ENCODE measurements at places on chromosomes 2 and 18.
A peak's percentile ranks its signal among the peaks of the same experiment; 100 is the strongest.

- DNase-seq, result no peak
Measured at GRCh38 chr2:190117305-190117704, 54.8 kb upstream of the MSTN start.

DNA sequence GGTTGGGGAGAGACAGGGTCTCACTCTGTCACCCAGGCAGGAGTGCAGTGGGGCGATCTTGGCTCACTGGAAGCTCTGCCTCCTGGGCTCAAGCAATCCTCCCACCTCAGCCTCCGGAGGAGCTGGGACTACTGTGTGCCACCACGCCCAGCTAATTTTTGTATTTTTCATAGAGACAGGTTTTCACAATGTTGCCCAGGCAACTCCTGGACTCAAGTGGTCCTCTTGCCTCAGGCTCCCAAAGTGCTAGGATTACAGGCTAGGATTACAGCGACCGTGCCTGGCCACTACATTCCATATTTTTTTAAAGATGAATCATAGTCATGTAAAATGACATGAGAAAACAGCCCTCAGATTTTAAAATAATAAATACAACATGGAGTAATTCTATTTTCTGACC, 32.3 kb downstream of the CWC22 start:
- no peak for DNase-seq

DNA sequence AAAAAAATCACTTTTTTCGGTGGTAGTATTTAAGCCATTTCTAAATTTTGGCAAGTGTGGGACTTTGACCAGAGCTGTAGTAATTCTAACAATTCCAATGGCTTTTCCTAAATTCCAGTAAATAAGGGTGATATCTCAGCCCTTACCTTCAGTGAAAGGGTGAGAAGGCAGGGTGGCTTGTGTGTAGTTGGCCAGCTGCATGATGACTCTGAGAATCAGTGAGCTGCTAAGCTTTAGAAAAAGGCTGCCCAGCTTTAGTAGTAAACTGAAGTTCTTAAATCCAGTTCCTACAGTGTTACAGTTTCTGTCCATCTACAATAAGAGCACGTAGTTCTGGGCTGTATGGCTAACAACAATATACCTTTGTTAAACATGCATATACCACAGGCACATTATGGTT, 42.0 kb downstream of the OXER1 start:
- peak; percentile 5 for DNase-seq

DNA sequence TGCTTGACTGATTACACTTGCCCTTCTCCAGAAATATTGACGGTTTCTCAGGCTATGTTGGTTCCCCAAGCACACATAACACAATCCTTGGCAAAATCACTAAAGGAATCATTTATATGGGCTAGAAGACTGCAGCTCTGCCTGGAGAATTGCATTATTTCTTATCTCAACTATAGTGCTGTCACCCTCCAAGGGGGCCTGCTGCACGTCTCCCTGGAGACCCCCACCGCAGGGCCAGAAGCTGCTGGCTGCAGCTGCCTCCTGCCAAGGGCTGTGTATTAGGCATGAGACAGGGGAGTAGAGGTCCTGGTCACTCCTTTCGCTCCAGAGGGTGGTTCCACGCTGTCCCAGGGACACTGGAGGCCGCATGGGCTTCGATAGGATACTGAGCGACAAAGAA, 76.6 kb downstream of the LRRC30 start:
- DNase-seq, result no peak

- no peak for DNase-seq
Measured at GRCh38 chr2:74048147-74048546, 63.4 kb downstream of the TET3 start.

GRCh38 chr2:18455236-18455862, 105.1 kb downstream of the RDH14 start:
- DNase-seq, result no peak

DNA sequence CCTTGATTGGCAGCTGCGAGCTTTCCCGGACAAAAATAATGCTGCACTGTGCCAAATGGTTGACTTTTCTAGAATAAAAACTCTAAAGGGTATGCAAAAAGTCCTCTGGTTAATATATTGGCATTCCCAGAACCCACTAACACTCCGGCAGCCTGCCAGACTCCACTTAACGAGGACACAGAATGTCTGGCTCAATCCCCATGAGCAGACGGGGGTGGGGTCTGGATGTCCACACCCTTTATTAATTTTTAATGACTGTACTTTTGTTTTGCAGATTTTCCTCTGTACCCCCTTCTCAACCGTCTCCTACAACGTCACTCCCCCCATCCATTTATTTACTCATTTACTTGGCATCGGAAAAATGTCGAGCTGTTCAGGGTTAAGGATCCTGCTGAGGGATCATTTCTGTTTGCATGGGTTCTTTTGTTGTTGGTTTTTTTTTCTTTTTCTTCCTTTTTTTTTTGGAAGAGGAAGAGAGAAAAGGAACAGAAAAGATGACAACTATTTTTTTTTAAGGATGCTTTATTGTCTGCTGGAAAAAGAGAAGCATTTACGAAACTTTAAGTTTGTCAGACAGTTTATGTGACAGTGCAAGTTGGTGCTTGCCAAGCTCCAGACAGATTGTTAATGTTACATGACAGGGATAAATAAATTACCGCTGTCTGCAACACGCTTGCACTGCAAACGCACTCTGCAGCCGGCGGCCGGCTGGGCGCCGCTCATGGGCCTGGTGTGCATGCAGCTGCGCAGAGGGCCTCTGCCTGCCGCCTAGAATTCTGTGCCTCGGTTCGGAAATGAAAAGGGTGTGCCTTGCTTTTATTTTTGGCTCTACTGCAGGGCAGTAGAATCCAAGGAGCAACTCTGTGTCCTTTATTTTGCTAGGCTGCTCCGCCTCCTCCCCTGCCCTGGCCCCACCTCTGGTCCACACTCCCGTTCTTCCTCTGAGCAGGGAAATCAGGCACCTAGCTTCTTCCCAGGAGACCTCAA, 3.6 kb downstream of the LDLRAD4 start:
- no peak for DNase-seq

DNA sequence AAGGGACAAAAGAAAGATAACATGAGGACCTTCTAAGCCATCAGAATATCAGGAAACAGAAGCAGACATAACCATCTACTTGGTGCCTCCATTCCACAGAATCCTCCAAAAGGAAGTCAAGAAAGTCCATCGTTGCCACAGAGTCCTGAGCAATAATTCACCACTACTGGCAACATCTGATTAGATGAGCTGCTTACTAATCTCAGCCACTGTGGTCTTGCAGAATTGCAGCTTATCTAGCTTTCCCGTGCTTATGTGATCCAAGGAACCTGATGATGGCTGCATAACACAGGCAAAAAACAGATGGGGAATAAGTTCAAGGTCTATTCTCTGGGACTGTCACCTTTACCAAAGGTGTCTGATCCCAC, 278.5 kb downstream of the AFF3 start:
- no peak for DNase-seq

- DNase-seq, result no peak
Measured at GRCh38 chr2:134241911-134242310, 12.0 kb upstream of the MGAT5 start.

DNA sequence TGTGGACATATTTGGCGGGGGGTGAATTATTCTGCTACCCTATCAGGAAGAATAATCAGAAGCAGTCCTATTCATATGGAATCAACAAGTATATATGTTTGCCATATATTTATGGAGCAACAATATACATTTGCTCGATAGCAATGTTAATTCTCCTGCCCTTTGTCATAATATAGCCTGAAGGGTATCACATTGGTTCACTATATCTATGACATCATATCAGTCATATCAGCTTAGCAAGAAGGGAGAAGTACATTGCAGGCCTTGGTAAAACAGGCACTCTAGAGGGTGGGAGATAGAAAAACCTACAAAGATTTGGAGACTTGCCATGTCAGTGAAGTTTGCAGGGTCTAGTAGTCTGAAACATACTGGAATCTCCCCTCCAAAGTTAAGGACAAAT, 128.4 kb downstream of the ATL2 start:
- no peak for DNase-seq

GRCh38 chr2:74037379-74037860, 52.7 kb downstream of the TET3 start:
- DNase-seq, result no peak

DNA sequence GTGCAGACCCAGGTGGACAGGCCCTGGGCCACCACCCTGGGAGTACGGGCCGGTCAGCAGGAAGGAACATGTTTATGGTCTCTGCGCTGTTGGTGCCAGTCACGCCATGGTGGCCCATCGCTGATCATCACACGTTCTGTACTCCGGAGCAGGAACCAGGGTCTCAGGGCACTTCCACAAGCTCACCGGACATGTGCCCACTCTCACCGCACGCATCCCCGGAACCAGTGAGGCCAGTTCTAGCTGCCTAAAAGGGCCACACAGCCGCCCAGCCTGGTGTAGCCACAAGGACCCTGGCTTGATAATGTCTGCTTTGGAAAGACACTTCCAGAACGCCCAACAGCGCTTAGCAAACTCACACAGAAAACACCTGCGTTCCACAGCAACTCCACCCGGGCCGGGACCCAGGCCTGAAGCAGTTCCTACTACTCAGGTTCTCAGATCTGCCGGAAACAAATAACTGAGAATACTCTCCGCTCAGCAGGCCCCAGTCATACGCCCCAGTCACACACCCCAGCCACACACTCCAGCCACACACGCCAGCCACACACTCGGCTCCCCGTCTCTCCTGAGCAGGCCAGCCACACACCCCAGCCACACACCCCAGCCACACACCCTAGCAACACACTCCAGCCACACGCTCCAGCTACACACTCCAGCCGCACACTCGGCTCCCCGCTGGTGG, 123.3 kb downstream of the HDAC4 start:
- no peak for DNase-seq

DNA sequence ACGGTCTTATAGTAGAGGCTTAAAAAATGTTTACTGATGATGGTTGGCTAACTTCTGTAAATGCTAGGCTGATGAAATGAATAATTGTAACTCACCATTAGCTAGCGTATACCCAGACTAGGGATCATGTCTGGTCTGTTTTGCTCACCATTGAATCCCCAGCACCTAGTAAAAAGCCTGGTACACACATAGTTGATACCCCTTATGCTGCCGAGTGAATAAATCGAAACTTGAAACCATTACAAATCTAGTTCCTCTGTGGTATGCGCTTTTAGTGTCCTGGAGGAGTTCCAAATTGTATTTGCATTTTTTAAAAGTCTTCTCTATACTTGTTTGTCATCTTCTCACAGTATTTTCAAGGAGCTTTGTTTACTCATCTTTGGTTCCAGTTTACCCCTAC, 1.3 kb downstream of the TAF1B start:
- peak; percentile 4 for DNase-seq

- DNase-seq, result no peak
Measured at GRCh38 chr2:32849456-32850194, 97.1 kb upstream of the LTBP1 start.

DNA sequence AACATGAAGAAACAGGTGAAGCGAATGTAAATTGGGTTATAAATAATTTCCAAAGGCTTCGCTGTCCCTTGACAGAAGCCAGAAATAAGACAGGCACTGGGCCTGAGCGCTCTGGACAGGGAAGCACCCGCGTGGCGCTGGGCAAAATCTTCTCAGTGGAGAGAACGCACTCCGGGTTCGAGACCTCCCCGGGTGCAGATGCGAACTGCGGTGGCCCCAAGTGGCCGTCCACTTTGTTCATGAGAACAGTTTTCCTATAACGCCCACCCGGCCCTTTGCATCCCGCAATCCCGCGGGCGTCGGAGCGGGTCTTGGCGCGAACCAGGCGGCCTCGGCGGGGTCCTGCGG, 651 bp upstream of the DPYSL5 start:
- no peak for DNase-seq

GRCh38 chr2:71545572-71546274, 92.4 kb downstream of the DYSF start:
- DNase-seq, result peak; percentile 33

DNA sequence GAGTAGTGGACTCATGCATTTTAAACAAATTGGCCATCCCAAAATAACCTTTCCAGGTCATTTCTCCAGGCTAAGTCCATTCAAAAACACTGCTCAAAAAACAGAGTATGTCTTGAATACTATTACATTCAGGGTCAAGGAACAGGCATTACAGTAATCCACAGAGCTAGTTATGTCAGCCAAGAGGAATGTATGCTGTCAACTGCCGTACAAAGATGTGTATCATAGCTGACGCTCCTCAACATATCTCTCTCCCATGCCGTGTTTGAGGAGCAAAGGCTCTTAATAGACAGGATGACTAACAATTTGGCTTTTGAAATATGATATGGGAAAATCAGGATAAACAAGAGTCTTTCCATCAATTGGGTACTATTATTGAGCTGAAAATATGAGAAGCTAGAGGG, 68.8 kb upstream of the KCTD1 start:
- peak; percentile 23 for DNase-seq

DNA sequence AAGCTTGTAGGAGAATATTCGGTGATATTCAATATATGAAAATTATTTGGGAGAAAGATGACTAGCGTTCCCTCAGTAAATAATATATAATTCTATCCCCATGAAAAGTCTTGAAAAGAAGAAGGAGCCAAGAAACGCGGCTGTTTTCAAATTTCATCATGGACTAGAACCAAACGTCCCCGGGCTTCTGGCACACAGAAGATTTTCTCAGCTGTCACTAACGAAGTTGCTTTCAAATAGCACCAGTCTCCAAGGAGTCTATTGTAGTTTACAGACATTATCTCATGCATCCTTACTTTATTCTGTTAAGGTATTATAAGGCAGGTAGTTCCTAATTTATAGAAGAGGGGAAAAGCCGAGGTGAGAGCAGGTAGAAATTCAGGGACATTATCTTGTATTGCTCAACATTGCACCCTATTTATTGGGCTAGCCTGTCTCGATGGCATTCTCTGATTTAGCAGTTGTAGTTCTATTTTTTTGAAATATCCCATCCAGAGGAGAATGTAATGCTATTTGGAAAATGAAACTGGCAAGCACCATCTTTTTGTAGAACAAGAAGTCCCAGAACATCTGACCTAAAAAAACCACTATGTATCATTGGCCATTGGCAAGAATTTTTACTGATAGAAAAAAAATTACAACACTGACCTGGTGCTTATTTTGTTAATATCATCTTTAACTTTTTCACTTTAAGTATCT, 198.1 kb upstream of the RASGRP3 start:
- no peak for DNase-seq

GRCh38 chr2:230677201-230677946, 35.3 kb upstream of the CAB39 start:
- no peak for DNase-seq

DNA sequence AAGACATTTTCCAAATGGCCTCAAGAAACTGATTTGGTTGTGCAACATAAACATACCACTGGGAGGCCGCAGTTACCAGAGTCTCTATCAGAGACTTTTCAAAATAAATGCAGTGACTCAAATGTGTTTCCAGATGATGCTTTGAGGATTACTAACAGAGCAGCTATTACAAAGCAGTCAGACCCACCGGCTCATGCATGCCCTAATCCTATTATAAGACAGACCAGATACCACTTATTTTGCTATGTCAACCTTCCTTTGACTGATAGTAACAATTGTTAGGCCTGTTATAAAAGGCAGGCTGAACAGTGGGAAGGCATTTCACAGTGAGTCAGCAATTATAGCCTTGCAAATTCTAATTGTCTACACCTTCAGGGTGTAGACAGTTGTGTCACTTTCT, 217.7 kb downstream of the LRRTM1 start:
- DNase-seq, result no peak
